NCI-H1694 treated with DMSO at 0.1 percent for 48 hours (cell line): ENCODE measurements at places on chromosomes 11 and 22.

GRCh38 chr11:1209371-1210057 is 13.4 kb upstream of the MUC5B start:
- DNase-seq: no peak

DNA sequence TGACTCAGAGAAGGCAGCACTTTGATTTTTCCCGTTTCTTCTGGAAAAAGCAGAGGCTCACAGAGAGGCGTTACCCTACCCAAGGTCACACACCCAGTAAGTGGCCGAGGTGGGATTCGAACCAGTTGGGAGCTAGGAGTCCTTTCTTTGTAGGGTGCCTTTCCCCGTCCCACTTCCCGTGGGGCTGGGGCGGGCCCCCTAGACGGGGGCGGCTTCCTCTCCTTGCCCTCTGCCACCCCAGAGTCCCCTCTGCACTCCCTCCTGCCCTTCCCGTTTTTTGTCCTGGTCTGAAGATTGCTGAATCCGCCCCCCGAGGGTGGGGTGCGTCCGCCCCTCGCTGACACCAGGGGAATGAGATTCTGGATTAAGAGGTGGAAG is 747 bp downstream of the TPCN2 start:
- no peak for DNase-seq

- no peak for DNase-seq
These were observed 32.1 kb downstream of the GDPD5 start for GRCh38 chr11:75493626-75494025.

GRCh38 chr22:41132550-41132949 is 40.2 kb downstream of the EP300 start:
- no peak for DNase-seq

DNA sequence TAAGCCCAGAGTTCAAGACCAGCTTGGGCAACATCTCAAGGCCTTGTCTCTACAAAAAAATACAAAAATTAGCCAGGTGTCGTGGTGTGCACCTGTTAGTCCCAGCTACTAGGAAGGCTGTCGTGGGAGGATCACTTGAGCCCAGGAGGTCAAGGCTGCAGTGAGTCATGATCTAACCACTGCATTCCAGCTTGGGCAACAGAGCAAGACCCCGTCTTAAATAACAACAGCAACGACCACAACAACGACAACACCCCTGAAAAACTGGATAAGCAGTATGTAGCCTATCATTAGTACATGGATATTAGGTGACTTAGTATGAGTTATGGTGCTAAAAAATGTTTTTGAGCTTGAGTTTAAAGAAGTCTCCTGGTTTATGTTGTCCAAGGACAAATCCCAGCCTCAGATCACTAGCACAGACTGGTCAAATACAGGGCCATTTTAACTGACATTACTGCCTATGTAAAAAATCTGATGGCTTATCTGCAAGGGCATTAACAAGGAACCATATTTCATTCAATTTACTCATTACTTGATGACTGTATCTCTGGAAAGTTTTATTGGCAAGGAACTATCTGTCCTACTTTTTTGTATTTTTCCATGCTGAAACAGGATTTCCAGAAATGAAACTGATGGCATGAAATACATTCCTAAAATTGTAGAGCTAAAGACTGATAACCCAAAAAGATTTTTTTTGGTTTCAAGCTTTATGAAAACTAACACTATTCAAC is 23.4 kb downstream of the C2CD3 start:
- DNase-seq: no peak

DNA sequence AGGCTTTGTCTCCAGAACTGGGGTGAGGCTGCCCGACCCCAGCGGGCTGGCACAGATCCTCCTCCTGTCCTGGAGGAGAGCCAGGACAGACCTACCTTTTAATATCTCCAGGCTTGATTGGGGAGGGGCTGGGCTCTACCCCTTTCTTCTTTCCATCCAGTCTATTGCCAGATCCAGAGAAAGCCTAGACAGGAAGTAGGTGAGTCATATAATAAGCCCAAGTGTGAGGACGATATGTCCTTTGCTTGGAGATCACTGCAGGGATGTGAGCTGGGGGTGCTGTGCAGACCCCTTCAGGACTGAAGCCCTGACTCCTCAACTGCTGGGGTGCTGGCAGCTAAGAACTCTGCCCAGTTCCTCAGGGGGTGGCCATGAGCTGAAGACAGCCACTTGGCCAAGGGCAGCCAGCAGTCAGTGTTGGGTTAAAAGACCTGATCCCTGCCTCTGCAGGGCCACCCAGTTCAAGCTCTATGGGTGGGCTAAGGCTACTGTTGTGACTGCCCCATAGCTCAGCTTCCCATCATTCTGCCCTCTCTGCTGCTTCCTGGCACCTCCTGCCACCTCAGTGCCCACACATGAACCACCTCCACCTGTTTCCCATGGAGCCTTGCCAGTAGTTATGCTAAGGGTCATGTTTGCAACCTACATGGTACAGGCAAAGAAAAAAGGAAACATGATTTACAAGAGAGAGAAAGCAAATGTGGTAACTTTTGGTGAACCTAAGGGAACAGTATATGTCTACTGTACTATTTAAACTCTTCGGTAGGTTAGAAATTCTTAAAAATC is 8.3 kb upstream of the C22orf39 start:
- no peak for DNase-seq
